ENCODE measurements at places on chromosomes 16 and 17.

GRCh38 chr16:27285676-27286196 lies 17.2 kb upstream of the NSMCE1 start:
- DNase-seq = no peak

DNA sequence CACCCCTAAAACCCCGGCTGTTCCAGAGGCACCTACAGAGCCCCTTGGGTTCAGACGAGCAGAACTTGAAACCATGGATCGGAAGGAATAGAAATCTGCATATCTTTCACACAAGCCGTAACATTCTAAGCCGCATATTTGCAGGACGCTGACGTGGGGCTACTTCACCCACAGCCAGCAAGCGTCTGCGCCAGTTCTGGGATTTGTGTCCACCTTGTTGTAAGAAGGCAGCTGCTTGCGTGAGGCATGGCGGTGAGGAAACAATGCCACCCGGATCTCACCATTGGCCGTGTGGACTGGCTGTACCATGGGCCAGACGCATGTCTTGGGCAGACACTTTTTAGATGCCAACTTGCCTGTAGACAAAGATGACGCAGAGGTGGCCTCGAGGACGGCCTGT lies 34.5 kb downstream of the TNFRSF13B start:
- no peak for DNase-seq

- DNase-seq = no peak
Observed at GRCh38 chr17:27958708-27959381, 65.7 kb upstream of the LYRM9 start.

DNA sequence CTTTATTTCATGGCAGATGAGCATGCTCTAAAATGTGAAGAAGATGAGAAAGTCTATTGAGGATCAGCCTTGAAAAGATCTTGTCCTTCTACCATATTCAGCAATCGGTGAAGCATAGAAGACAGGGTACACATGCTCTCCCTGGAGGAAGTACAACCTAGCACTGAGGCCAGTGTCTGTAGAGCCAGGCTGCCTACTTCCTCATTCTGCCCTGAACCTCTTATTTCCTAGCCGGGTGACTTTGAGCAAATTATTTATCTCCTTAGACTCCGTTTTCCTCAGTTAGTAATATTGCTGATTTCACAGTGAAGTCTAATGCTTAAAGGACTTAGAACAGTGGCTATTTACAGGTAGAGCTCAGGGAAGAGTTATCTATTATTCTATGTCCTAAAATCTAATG lies 58.4 kb downstream of the TMEM100 start:
- no peak for DNase-seq

Data from stimulated activated CD8-positive, alpha-beta memory T cell treated with anti-CD3 and anti-CD28 coated beads, Interleukin-7, amount 100 ng/mL, for 24 hours (primary cell).